ENCODE measurements at places on chromosomes 11 and 22.

DNA sequence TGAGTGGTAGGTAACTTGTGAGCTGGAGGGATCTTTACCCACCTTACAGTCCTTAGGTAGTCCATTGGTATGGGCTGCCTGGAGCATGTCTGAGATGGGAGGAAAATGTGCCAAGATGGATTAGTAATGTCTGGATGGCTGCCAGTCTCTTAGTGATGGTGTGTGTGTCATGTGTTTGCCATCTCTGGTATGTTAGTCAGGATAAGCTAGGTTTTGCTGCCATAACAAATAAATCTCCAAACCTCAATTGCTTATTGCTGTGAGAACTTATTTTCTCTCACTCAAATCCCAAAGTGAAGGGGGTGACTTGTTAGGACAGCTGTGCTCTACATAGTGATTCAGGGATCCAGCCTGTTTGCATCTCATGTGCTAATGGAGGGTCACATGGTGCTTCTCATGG lies 40.9 kb upstream of the MYEOV start:
- DNase-seq, result peak; percentile 29

DNA sequence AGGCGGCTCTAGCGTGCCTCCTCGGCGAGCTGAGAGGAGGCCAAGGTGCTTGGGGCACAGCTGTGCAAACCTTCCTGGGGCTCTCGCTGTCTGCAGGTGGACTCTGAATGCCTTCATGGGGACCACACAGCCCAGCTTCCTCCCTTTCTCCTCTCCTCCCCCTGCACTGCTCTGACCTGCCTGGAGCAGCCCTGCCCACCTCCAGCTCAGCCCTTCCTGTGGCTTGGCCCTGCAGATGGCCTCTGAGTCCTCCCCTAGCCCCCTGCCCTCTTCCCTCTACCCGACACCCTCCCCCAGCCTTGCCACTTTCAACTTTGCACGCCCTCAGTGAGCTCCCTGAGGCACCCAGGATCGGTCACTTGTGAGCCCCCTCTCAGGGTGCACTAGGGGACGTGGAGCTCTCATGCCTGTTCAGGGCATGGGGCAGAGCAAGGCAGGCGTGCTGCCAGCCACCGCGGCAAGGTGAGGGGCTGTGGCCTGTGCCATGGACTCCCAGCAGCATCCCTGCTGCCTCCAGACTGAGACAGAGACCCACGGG lies 31.4 kb downstream of the PPM1F start:
- DNase-seq, result no peak

GRCh38 chr11:209275-210121 lies 2.0 kb downstream of the RIC8A start:
- DNase-seq, result no peak

GRCh38 chr11:3920148-3920852 lies 64.8 kb downstream of the STIM1 start:
- DNase-seq, result peak; percentile 31

DNA sequence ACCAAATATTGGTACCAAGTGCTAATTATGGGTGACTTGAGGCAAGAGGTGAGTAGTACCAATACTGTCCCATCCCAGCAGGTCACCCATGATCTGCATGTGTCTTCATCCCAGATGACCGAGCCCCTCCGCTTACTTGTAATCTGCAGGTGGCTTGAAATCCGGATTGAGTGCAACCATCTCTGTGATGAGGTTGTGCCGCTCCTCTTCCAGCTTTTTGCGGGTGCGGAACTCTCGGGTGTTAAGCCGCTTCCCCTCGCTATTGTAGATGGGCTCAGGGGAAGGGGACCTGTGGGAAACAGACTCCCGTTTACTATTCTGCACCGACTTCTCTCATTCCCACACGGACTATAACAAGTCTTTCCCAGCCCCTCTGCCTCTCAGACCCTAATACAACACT lies 8.2 kb downstream of the SF1 start:
- no peak for DNase-seq

- no peak for DNase-seq
These were observed 4.5 kb upstream of the CREB3L1 start for GRCh38 chr11:46272816-46273427.

- DNase-seq, result no peak
These were observed 60.4 kb upstream of the ZBED5 start for GRCh38 chr11:10918275-10918674.

DNA sequence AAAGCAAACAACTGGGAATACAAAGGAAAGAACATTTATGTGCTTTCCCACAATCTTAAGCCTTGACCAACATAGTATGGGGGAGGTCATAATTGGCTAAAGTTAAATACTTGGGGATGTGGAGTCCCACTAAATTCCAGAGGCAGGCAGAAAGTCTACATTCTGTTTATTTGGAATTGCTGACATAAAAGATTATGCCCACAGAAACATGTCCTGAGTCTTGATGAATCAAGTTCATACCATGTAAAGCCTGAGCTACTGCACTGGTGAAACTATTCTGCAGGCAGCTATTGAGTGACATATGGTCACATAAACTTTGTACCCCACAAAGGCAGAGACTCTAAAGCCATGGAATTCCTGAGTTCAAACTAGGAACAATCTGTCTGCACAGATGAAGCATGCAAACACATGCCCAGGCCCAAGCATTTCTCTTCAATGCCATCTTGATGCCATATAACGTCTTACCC lies 69.9 kb upstream of the CHRM4 start:
- no peak for DNase-seq

DNA sequence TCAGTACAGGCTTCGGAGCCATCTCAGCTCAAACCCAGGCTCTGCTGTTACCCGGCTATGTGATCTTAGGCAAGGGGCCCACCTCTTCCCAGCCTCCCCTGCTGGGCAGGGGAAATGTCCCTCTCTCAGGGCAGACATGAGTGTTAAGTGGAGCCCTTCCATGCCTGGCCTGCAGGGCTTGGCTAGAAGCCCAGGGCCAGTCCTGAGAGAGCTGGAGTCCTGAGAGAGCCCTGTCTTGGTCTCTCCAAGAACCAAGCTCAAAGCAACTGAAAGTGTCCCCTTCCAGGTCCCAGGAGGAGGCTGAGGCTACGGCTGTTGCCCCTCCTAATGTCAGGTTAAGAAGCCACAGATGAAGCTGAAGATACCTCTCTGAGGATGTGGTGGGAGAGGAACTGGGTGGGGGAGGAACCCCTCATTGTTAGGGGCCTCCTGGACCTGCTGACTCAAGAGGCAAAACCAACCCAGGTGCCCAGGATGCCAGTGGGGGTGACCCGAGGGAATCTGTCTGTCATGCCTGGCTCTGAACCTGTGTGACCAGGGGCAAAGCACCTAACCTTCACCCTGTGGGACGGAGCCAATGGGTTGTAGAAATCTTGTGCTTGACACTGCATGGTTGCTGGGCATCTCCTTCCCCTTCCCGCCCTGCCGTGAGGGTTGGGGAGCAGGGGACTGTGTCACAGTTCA lies 4.2 kb downstream of the ZP1 start:
- DNase-seq, result no peak

- DNase-seq, result no peak
These were observed 90.3 kb downstream of the ZBTB16 start for GRCh38 chr11:114149689-114150407.

GRCh38 chr22:46501701-46502100 lies 35.7 kb downstream of the CELSR1 start:
- DNase-seq, result peak; percentile 14
